Progenitor cell of endocrine pancreas (in vitro differentiated cells): ENCODE measurements at places on chromosomes 6 and 20. TPM values are rescaled to one million over a fixed set of nuclear protein-coding genes. Genes with fewer than 3 reads are reported as not detected.
A peak's percentile ranks its signal among the peaks of the same experiment; 100 is the strongest.

DNA sequence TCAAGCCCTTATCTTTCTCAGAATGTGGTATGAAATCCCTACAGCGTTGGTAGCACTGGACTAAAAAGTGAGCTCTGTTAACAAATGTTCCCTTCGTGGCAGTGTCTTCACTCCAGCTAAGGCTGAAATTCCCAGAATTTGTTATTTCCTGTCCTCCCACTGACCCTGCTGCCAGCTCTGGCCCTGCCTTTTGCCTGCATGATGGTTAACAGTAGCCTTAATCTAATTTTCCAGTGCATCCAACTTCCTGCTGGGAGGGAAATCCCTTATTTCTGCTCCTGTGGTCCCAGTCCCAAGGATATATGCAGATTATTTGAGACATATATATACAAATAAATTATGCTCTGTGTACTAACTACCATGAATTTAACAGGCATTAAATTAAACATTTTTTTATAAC lies 157.2 kb upstream of the CARMIL1 start:
- DNase-seq = no peak

Gene RAB32
- total RNA-seq = 19.1 and 20.1 TPM in 2 replicates

GRCh38 chr20:43572891-43573290 lies 14.1 kb downstream of the SGK2 start:
- no peak for DNase-seq

DNA sequence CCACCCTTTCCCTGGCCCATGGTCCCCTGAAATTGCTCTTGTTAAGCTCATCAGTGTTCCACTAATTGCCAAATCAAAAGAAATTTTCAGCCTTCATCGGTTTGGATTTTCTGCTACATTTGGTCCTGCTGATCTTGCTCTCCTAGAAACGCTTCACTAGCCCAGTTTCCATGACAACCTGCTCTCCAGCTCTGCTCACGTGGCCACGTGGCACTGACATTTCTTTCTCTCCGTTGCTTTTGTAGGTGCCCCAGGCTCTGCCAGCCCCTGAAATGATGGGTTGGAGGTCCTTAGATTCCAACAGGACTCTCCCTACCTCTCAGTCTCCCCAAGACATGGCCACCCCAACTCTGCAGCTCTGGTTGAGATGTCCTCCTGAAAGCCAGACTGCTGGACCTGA lies 45.8 kb upstream of the NNAT start:
- no peak for DNase-seq

- no peak for DNase-seq
Measured at GRCh38 chr6:156982168-156982567, 205.0 kb downstream of the ARID1B start.

Gene CGA
- total RNA-seq = 5.5 and 7.1 TPM in 2 replicates

Gene VWA7
- total RNA-seq = 9.5 and 11.6 TPM in 2 replicates

GRCh38 chr6:21140966-21141365 lies 452.6 kb upstream of the SOX4 start:
- DNase-seq = no peak

Gene HLA-G
- total RNA-seq = 0.38 TPM in 1 of 2 replicates, not detected in the other

GRCh38 chr6:38901802-38902522 lies 146.6 kb upstream of the GLP1R start:
- no peak for DNase-seq

DNA sequence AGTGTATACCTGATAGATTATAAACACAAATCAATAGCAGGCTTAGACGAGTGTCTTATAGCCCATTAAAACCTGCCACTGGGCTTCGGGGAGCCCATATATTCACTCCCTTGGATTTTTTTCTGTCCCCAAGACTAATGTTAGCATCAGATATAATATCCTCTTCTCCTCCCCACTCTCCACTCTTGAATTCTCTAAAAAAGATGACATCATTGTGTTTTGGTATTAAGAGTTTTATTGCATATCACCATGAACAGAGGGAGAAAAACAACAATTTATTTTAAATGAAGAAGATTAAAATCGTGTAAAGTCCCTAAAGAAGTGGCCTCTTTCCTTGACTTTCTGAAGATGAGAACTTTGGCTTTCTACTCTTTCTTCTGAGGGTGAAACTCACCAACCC lies 84.4 kb downstream of the MLIP start:
- DNase-seq = no peak

DNA sequence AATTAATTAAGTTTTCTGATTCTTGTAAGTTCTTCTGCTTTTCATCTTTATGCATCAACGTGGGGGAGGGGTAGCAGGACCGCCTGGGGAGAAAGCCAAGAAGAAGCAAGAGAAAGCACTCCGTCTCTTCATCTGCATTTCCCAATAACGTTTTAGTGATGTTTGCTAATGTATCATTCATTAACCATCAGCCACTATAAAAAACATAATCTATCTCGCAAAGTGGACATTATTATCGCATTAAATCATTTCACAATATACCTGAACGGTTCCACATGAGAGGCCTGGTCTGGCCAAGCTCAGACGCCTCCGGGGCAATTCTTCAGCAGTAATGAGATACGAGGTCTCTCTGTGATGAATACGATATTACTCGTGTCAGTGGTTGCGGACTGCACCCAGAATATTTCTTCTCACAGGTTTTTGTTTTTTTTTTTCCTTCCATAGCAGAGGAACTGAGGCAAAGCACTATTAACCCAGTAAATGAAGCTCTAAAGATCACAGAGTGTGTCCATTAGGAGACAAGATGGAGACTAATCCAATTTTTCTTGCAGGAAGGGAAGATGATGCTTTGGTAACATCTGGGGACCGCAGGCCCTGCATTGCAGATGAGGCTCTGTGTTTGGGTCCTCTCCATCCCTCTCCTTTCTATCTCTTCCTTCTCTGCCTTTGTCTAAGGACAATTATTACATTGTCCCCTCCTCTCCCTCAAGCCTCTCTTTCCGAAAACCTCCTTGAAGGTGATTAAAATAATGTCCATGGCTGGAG lies 156.1 kb downstream of the SLC35B3 start:
- no peak for DNase-seq

Gene VSTM2L
- total RNA-seq = 5.0 and 6.2 TPM in 2 replicates

DNA sequence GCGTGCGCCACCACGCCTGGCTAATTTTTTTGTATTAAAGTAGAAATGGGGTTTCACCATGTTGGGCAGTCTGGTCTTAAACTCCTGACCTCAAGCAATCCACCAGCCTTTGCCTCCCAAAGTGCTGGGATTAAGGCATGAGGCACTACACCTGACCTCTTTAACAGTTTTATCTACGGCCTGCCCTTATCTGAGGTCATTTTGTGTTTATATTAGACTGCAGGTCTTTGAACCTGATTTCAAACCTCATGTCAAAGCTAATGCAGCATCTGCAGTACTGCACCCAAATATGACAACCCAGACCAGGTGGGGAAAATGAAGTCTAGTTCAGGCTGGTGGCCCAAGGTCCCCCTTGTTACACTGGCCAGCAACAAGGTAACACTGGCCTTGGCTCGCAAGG lies 89.3 kb upstream of the ARMC2 start:
- DNase-seq = no peak

Gene PIM1
- 19.5 and 19.7 TPM in 2 replicates for total RNA-seq

- no peak for DNase-seq
Measured at GRCh38 chr6:4516206-4516605, 260.0 kb upstream of the CDYL start.

GRCh38 chr6:128343706-128344105 lies 176.7 kb downstream of the PTPRK start:
- no peak for DNase-seq

Gene SSTR4
- not detected in 2 replicates for total RNA-seq

DNA sequence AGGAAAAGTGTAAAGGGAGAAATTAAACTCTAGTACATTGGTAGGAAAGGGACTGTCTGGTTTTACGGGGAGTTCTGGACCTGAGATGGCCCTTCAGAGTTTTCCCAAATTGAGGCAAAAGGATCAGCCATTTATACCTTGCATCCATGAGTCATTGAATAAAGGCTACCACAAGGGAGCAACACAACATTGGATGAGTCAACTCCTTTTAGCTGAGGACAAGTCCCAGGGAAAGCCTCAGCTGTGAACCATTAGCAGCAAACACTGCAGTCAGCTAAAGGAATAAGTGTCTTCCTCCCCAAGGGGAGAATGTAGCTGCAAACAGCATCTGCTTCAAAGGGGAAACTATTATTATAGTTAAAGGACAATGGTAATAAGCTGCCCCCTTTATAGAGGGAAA lies 468.7 kb upstream of the ID4 start:
- no peak for DNase-seq

Gene SLC12A5
- 8.5 and 8.8 TPM in 2 replicates for total RNA-seq

DNA sequence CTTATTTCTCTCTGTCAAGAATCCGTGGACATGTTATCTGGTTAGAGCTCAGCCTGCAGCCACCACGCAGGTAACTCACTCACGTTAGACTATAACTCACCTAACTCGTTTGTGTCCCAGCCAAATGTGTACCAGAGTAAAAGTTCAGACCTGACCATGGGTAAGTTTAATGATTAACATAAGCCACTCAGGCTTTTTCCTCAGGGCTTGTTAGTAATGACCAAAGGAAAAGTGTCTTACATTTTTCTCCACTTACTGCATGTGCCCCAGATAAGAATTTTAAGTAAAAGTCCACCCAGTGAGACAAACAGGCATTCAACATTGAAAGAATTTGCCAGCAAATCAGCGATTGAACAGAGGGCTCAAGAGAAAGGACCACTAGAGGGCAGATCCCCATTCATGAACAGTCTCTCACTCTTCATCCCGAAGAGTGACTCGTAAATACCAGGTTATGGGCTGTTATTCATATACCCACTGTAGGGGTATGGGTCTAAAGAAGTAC lies at the start of gene PKHD1:
PKHD1 (minus strand) TSS at position 116 of the 502 bp plus-strand sequence. CDS start 2,680 bp downstream, outside the sequence.
- no peak for DNase-seq

- DNase-seq = no peak
Measured at GRCh38 chr20:58140787-58141425, 87.5 kb downstream of the ANKRD60 start.

- DNase-seq = no peak
Measured at GRCh38 chr6:167140589-167141474, 16.9 kb downstream of the GPR31 start.

DNA sequence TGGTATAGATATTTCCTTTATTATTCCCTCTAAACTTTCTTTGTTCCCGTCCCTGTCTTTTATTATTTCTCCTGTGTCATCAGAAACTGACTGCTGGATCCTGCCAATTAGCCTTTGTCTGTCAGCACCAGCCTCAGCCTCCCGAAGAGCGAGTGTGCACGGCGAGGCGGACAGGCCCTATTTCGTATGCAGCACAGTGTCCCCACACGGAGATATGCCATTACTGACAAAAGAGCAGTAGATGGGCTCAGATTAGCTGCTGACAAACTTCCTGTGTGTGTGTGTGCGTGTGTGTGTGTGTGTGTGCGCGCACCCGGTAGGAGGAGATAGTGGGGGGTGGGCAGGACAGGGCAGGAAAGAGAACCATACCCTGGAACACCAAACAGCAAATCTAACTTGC lies 99.5 kb upstream of the ZFP64 start:
- no peak for DNase-seq

DNA sequence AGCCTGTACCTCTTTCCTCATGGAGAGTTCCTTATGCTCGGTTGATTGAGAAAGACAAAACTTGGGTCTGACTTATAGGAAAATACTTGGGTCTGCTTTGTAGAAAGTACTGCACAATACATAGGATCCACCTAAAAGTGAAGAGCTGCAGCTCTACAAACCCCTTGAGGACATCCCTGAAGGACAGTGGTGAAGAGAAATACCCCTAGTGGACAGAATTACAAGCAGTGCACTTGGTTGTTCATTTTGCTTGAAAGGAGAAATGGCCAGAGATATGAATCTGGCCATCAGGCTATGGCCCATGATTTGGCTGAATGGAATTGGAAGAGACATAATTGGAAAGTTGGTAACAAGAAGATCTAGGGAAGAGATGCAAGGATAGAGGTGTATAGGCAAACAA lies 8.3 kb downstream of the CD24 start:
- DNase-seq = no peak

GRCh38 chr20:12243327-12243726 lies 325.6 kb downstream of the BTBD3 start:
- DNase-seq = no peak

DNA sequence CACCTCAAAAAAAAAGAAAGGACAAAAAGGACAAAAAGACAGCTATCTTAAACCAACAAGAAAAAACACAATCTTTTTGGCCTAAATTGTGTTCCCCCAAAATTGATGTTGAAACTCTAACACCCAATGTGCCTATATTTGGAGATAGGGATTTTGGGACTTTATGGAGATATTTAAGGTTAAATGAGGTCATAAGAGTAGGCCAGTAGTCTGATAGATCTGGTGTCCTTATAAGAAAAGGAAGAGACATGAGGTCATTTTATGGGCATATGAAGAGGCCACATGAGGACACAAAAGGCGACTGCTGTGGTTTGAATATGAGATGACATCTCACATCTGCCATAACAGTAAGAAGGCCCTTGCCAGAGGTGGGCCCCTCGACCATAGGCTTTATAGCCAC lies 49.5 kb downstream of the TRIM38 start:
- no peak for DNase-seq

Gene MUCL3
- total RNA-seq = 0.05 TPM in 1 of 2 replicates, not detected in the other

GRCh38 chr6:47097092-47097945 lies 55.2 kb upstream of the ADGRF1 start:
- DNase-seq = peak; percentile 40

DNA sequence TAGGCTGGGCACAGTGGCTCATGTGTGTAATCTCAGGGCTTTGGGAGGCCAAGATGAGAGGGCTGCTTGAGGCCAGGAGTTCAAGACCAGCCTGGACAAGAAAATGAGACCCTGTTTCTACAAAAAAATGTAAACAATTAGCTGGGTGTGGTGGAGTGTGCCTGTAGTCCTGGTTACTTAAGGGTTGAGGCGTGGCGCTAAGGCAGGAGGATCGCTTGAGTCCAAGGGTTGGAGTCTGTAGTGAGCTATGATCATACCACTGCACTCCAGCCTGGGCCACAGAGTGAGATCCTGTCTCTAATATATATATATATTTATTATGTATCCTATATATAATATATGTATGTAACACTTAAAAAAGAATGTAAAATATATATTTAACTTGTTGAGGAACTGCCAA lies 7.9 kb upstream of the ABRACL start:
- DNase-seq = no peak

GRCh38 chr20:23654000-23654399 lies 16.2 kb upstream of the CST3 start:
- DNase-seq = no peak

Gene TRIM10
- not detected in 2 replicates for total RNA-seq

Gene RIPOR2
- total RNA-seq = 2.2 and 4.0 TPM in 2 replicates

GRCh38 chr20:51354769-51355319 lies 187.7 kb downstream of the NFATC2 start:
- no peak for DNase-seq

- DNase-seq = no peak
Measured at GRCh38 chr6:153003366-153003690, 819 bp upstream of the MTRF1L start.

DNA sequence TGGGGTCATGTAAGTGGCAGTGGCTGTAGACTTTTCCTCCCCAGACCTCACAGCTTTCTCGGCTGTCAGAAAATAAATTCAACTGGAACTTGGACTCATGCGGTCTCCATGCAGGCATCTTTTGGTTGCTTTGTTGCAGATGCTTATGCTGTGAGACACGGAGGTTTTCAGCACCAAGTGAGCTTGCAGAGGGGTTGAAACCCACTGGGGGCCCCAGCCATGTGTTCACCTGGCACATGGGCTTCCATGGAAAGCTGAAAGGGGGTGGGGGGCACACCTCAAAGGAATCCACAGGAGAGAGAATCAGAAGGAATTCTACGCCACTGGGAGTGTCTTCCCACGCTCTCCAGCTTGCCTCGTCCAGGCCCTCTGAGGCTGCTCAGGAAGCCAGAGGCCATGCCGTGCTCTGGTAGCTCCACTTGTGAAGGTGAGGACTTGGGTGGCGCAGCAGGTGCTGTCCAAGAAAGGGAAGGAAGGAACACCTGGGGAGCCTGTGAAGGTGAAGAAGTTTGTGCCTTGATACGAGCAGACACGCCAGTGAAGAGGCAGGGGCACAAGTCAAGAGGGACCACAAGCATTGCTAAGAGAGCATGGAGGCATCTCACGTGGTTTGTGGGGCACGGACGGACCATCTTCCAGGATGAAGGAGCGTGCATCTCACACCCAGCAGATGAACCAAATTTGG lies 134.3 kb upstream of the PMEPA1 start:
- peak; percentile 4 for DNase-seq
